ENCODE measurements at places on chromosomes 16 and 17.
A peak's percentile ranks its signal among the peaks of the same experiment; 100 is the strongest.

DNA sequence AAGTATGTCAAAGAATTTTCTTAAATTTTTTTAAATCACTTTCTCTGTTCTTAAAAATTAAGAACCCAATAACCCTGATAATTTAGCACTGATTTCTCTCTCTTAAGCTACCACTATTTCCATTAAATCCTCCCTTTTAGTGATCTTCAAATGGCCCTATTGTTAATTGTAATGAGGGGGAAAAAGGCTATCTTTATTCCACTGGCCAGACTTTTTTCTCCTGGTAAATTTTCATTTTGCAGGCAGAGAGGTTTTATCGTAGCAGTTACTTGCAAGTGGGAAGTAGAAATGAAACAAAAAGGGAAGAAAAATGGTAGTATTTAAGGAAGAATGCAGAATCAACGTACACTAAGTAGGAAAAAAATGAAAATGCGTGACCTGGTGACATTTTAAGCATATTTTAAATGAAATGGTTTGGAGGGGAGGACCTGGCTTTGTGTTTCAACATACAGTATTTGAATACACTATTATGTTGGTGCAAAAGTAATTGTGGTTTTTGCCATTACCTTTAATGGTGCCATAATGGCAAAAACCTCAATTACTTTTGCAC, 224.9 kb downstream of the TANC2 start:
- no peak for DNase-seq

GRCh38 chr17:45229681-45230409, 8.2 kb downstream of the FMNL1 start:
- DNase-seq: no peak

DNA sequence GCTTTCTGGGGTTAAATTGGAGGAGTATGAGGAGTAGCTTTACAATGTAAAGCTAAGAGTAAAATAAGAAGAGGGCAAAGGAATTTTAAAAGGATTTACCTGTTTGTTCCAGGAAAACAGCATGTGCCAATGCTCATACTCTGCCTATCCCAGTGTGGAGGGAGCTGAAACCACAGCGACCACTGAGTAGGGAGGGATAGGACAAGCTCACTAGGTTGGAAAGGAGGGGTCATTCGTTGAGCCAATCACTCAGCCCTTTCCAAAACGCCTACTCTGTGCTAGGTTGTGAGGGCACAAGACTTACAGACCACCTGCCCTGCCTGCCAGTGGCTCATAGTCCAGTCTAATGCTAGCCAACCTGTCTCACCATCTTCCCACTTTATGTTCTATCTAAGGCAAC, 1.1 kb upstream of the DNAJC7 start:
- no peak for DNase-seq

DNA sequence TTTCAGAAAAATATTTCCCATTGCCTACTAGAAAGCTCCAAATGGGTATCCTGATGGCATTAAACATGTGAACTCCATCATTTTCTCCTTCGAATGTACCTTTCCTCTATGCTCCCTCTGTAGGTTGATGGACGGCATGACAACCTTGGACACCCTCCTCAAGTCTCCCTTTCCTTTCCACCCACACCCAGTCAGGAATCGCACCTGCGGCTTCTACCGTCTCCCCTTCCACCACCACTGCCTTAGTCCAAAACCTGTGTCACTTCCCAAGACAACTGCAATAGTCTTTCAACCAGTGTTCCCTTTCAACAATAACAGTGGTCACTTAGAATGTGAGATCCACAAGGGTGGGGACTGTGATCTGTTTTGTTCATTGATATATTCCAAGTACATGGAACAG, 233.1 kb upstream of the AXIN2 start:
- peak; percentile 27 for DNase-seq

DNA sequence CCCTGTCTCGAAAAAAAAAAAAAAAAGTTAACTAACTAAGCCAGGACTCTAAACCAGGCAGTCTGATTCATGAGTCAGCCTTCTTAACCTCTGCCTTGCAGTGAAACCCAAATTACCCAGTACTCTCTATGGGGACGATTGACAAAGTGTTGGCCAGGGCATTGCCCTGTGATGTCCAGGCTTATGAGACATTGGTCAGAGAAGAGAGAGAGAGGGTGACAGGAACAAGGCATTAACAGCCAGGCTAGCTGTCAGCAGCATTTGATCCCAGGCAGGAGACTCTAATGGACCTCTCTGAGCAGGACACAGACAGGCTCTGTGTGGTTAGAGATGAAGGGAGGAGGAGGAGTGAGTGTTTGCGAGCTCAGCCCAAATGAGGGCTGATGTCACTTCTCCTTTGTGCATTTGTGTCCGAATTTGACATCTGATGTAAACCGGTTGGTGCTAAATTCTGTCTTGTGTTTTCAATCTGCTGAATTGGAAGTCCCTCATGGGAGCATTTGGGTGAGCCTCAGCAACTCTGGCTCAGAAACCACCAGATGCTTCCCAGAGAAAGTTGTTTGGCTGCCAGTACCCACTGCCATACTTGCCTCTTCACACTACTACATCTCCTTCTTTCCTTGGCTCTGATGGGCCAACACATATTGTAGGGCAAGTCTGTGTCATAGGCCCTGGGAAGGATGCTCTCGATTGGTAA, 4.3 kb upstream of the MYL4 start:
- DNase-seq: peak; percentile 12

DNA sequence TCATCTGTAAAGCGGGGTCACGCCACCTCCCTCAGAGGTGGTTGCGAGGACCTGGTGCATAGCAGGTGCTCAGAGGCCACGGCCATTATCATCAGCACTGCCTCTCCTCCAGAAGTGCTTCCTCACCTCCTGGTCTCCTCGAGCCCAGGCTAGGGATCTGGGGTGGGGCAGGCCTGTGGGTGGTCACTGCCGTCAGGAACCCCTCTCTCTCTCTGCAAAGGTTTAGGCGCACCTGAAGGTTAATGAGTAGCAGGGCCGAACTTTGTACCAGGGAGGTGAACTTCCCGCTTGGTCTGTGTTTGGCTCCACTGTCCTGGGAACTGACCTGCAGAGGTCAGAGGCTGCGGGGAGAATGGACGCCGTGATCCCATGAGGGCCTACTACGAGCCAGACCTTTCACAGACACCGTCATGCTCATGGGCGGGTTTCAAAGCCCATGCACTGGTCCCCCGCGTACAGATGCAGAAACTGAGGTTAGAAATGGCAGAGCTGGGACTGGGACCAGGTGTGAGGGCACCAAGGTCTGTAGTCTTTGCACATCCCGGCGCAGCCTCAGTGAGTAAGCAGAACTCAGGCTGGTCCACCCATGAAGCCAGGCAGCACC, 13.8 kb downstream of the JUP start:
- DNase-seq: no peak

- no peak for DNase-seq
These were observed 11.7 kb upstream of the CD300LD start for GRCh38 chr17:74603746-74604145.

DNA sequence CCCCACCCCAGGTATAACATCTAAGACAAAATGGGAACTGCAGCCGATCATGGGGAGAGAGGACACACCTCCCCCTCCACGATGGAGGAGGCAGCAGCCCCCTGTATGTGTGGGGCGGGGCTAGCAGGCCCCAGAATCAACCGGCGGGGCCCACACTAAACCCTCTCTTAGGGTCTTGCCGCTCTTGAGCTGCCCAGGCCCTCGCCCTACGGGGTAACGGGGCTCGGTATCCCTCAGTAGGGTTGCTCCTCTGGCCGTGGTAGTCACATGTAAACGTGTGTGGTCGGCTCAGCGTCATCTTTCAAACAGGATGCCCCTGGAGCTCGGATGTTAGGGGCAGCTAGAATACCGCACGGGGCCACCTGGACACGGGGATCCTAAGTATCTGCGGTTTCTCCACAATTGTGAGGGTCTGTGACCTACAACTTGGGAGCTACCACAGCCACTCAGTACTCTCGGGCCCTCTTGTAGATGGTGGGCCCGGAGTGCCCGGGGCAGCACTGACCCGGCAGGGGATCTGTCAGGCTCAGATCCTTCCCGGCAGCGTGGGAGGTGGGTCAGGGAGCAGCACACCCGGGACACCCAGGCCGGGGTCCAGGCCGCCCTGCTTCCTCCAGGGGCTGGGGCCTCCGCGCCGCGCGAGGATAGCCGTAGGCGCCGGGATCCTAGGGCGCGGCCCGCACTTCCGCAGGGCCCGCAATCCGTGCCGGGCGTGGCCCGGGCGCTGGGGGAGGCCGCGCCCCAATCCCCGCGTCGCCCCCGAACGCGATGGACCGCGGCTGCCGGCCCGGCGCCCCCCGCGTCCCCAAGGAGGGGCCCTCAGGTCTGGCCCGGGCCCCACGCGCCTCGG, 781 bp downstream of the ARHGDIA start:
- DNase-seq: peak; percentile 61

DNA sequence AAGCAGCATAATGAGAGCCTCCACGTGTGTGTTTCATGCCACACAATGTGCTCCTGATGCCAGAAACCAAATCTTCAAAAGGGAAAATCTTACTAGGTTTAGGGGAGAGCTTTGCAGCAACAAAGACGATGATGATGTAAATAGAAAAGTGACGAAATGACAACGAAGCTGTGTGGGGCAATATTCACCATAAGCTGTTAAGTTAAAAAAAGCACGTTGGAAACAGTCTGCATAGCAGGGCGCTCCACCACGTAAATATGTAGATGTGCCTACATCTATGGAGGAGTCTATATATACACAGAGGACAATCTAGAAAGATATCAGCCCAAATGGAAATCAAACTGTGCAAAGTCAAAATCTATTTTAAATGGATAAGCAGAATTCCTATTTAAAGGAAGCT, 61.0 kb downstream of the RPH3AL start:
- DNase-seq: no peak

- no peak for DNase-seq
These were observed 2.0 kb upstream of the SLFN5 start for GRCh38 chr17:35240861-35241260.
